ENCODE measurements at places on chromosomes 3 and 15.

- peak; percentile 19 for DNase-seq
Observed at GRCh38 chr3:154758109-154758868, 321.8 kb upstream of the MME start.

DNA sequence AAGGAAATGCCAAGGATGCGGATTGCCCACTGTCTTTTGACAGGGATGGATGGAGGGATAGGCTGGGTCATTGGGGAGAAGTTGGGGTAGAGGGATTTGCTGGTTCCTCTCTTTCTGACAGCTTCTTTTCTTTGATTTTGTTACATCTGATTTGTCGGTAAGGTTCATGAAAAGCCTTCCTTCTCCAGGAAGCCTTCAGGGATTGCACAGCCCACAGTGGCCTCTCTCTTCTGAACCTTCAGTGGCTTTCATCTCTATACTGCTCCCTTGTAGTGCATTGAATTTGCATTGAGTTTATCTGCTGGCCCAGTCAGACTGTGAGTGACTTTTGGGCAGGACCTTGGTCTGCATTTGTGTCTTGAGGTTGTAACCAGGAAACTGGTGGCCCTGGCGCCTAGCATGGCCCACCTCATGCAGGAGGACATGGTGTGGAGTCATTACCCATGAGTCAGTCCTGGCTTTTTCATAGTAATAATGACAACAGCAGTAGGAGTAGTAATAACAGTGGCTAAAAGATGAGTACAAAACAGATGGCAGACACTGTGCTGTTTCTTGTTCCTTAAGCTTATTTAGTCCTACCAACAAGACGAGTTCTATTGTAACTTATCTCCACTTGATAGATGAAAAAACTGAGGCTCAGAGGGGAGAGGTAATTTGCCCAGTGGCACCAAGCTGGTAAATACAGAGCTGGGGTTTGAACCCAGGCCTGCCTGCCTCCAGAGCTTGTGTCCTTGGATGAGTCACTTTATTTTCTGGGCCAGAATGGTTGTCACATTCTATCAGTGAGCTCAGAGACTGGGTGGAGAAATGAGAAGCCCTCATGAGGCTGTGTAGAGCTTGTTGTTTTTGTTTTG lies 28.4 kb downstream of the SMAD6 start:
- DNase-seq: no peak

DNA sequence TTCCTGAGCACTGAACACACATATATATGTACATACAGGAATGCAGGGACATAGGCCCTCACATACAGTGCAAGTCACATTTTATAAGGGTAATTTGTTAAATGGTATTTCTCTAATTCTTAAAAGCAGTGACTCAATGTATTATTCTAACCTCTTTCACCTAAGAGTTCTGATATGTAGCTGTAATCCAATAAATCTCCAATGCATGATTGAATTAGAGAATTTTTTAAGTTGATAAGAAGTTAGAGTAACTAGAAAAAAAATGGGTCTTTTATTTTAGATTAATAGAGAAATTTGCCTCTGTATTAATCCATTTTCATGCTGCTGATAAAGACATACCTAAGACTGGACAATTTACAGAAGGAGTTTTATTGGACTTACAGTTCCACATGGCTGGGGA lies 98.2 kb downstream of the RBMS3 start:
- DNase-seq: no peak

DNA sequence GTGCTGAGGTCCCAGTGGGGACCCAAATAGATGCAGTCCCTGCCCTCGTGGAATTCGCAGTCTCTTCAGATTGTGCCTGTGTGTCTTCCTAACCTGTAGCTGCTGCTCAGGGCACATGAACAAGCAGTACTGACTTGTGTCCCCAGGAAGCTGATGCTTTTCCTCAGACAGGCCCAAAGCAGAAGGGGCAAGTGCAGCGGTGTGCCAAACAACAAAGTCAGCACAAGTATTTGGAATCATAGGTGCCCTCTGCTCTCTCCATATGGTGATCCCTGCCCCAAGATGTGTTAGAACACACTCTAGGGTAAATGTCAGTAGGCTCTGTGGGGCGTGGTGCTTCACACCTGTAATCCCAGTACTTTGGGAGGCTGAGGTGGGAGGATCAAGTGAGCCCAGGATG lies 21.9 kb downstream of the BHLHE40 start:
- no peak for DNase-seq

DNA sequence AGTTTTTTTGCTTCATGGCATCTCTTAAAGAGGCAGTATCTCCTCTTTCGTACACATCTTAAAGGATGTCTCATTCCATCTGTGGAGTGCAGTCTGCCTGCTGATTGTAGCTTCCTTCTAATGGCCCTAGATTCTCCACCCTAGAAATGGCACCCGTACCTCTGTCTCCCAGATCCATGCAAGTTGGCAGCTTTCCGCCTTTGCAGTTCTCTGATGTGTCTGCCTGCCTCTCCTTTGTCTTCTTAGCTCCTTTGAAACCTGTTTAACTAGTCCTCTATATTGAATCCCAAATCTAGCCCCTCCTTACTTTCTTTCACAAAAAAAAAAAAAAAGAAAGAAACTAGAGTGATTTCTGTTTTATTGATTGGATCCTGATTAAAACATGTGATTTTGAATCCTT lies 1025.0 kb downstream of the ZPLD1 start:
- no peak for DNase-seq

- no peak for DNase-seq
Observed at GRCh38 chr15:71409541-71409940, 294.3 kb downstream of the THSD4 start.

- DNase-seq: no peak
Observed at GRCh38 chr15:67183443-67184169, 70.9 kb downstream of the AAGAB start.

- no peak for DNase-seq
Observed at GRCh38 chr3:143472731-143473523, 353.4 kb downstream of the CHST2 start.

DNA sequence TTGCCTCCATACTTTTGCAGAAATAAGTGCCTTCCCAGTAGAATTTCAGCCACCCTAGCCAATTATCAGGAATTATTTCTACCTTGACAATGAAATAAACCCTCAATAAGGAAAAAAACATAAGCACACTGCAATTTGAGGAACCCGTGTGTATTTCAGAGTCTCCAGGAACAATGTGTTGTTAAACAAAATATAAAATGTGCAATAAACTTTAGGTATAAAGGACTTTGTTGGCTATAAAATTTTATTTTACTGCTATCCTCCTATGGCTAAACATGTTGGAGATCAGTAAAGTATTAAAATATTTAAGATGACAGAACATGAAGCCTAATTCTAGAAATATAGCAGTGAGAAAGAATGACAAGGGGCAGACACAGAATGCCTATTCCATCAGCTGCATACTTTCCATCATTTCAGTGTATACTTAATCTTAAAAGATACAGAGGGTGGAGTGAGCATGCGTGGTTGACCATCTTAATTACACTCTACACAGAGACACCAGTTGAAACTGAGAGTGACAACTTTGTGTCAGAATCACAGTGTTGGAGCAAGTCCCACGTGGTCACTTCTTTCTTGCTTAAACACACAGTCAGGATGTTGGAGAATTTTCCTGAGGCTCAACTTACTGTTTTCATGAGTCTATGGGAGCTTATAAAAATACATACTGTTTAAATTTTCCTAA lies 79.0 kb upstream of the SUCLG2 start:
- no peak for DNase-seq

DNA sequence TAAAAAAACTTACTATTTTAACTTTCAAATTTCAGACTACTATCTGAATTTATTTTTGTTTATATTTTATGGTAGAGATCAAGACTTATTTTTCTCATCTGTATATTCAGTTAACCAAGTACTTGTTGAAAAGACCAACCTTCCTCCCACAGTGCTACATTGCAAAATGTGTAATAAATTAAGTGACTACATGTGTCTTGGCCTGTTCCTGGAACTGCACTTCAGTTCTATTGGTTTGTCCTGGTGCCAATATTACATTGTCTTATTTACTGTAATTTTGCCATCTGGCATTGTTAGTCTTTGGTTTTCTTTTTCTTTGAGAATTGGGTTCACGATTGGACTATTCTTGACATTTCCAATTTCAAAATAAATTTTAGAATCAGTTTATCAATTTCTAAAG lies 138.4 kb upstream of the KCNMB2 start:
- no peak for DNase-seq

DNA sequence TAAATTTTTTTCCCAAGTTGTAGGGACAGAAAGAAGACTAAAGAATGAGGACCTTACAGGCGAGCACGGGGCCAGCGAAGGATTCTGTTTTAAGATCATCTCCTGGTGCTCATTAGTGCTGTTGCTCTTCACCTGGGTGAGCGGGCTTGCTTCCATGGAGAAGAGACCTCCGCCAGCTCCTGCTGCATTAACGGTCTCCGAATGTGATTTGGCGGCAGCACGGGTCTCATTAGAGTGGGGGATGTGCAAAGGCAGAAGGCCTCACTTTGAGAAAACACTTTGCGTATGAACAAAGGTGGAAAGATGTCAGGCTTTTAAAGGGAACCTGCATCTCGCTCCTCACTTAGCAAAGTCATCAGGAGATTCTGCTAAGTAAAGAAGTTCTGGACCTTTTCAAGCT lies 753.4 kb upstream of the CFAP20DC start:
- DNase-seq: no peak

GRCh38 chr3:177514611-177515499 lies 317.6 kb upstream of the TBL1XR1 start:
- DNase-seq: no peak

GRCh38 chr3:134347551-134347950 lies 26.7 kb downstream of the AMOTL2 start:
- DNase-seq: no peak

- DNase-seq: peak; percentile 27
Observed at GRCh38 chr3:107206141-107206540, 171.1 kb upstream of the CCDC54 start.

DNA sequence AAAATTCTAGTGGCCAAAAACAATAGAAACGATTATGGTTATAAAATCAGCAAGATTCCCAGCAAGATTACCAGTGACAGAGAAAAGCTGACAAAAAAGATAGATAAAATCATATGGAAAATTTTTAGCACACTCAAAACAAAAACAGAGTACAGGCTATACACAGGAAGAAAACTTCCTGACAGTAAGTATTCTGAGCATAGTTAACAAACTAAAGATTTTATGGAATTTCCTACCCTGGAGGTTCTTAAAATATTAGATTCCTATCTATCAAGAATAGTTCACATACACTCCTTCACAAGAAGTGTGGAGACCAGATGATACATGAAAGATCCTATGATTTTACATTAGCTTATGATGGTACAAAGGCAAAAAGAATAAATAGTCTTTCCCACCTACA lies 50.8 kb downstream of the ZNF148 start:
- no peak for DNase-seq

DNA sequence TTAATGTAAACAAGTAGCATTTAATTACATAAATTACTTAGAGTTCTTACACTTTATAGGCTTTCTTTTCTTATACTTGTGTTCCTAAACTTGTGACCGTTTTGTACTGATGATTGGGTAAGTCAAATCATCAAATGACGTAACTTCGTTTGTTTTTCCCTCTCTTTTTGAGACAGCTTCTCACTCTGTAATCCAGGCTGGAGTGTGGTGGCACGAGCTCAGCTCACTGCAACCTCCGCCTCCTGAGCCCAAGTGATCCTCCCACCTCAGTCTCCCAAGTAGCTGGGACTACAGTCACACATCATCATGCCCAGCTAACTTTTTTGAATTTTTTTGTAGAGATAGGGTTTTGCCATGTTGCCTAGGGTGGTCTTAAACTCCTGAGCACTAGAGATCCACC lies 226.0 kb downstream of the TCF12 start:
- DNase-seq: no peak

DNA sequence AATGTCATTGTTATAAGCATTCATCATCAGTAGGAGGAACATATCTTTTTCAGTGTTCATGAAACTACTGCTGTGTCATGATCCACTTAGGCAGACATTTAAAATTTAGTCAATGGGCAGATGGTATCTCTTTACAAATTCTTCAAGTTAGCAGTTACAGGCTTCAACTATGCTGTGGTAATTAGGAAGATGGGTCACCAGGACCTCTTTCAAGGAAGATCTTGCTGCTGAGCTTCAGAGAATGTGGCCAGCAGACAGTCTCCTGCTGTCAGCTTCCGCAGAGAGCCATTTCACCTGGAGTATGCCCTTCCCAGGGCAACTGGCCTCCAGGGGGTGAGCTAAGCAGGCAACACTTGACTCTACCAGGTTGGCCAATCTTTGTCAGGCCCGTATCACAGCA lies 19.4 kb downstream of the IFT57 start:
- DNase-seq: no peak

- DNase-seq: no peak
Observed at GRCh38 chr15:87589134-87589533, 667.4 kb downstream of the NTRK3 start.

DNA sequence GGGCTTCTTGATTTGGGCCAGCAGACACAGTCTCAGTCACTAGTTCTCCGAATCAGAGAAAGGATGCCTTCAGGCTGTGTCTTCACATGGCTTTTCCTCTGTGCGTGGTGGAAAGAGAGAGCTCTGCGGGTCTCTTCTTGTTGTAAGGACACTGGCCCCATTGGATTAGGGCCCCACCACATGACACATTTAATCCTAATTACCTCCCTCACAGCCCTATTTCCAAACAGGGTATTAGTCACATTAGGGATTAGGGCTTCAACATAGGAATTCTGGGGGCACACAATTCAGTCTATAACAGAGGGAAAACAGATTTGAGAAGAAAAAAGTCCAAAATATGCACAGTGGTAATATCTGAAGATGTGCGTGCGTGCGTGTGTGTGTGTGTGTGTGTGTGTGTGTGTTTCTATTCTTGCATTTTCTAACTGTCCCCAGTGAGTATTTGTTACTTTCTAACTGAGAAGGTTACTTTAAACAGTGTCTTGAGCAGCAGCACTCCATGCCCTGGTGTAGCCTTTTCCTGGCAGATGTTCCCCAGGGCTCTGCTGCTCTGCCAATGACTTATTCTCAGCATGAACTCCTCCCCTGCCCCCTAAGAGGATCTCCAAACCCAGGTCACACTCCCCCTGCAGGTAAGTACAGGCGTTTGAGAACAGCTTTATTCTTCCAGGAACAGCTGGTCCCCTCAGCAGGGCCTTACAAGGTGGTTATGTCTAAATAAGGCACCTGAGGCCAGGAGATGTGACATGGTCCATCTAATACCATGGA lies 72.9 kb downstream of the RPL39L start:
- peak; percentile 32 for DNase-seq

All from SK-N-SH (cell line).